T-cell (primary cell): ENCODE measurements at places on chromosomes 6 and 20.
A peak's percentile ranks its signal among the peaks of the same experiment; 100 is the strongest.

- no peak for DNase-seq
Observed at GRCh38 chr20:32779500-32780211, 17.5 kb downstream of the DNMT3B start.

- DNase-seq: no peak
Observed at GRCh38 chr20:64031822-64032314, 4.1 kb upstream of the C20orf204 start.

DNA sequence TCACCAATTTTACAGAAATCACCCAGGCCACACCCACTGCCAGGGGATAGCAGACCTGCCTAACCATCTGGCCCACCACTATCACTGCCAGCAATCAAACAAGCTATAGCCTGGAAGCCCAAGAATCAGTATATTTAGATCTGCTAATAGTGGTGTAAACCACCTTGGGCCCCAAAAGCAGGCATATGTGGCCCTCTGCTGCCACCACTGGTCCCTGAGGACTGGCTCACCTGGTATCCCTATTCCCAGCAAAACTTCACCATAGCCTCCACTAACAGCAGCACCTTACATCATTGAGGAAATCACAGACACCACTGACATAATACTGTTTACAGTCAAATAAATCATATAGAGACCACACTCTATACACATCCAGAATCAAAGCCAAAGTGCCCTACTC is 880.4 kb upstream of the MAN1A1 start:
- DNase-seq: no peak

- DNase-seq: no peak
Observed at GRCh38 chr6:26388441-26388840, 5.5 kb downstream of the BTN2A2 start.

DNA sequence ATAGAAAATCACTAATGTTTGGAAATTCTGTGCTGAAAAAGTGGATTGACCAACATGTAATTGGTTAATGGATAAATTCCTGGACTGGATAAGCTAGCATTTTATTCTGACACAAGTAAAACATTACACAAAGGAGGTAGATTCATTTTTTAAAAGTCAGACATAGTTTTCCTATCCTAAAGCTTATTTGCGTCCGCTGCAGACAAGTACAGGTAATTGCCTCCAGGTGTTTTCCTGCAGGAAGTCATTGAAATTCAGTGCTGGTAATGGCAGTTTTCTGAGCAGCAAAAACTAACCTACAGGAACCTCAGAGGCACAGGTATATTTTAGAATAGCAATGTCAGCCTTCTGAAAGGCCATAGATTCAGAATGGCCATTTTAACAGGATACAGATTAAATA is 20.0 kb upstream of the HIVEP1 start:
- no peak for DNase-seq

DNA sequence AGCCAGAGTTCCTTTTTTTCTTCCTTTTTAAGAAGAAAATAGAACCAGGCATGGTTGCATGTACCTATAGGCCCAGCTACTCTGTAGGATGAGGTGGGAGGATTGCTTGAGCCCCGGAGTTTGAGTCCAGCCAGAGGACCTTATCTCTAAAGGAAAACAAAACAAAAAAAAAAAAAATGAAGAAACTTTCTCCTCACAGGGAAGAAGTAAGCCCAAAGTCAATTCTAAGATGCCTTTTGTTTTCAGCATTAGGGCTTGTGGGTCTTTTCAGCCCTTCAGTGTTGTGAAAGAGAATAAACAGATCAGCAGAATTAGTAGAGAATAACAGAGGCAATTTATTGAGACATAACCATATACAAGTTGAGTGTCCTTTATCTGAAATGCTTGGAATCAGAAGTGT is 26.8 kb downstream of the ZNF451 start:
- no peak for DNase-seq

DNA sequence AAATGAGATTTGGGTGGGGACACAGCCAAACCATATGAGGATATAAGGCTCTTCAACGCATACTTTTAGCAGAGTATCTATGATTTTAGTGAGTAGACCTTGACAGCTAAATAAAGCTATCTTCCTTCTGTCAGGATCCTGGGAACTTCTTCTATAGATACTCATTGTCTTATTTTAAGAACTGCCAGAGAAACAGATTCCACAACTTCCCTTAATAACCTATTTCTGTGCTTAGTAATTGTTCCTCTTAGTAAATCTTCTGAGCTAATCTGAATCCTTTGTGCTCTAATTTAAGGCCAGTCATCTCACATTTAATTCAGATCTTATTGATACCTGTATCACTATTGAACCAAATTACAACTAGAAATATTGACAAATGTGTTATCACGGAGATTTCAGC is 64.0 kb upstream of the CEP85L start:
- no peak for DNase-seq

GRCh38 chr6:32970413-32971241 is 2.2 kb downstream of the BRD2 start:
- peak; percentile 70 for DNase-seq

GRCh38 chr20:15708984-15709598 is 864.2 kb downstream of the KIF16B start:
- DNase-seq: no peak

- DNase-seq: no peak
Observed at GRCh38 chr6:81731814-81732213, 20.7 kb downstream of the TENT5A start.

GRCh38 chr20:17636523-17637412 is 45.3 kb downstream of the RRBP1 start:
- DNase-seq: no peak

DNA sequence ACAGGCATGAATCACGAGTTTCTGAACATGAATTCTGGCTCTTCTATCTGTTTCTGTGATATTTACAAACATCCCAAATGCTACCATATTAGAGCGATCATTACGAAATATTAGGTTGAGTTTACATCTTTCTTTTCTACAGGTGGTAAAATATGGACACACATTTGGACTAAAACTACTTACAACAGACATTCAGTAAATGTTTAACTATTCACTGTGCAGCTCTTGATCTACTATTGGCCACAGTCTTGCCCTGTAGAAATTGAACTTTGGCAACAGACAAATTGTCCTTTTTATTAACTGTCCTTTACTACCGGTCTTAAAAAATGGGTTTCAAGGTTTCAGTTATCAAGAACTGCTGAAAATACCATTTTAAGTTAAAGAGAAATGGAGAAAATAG is 26.5 kb upstream of the MTRF1L start:
- no peak for DNase-seq

DNA sequence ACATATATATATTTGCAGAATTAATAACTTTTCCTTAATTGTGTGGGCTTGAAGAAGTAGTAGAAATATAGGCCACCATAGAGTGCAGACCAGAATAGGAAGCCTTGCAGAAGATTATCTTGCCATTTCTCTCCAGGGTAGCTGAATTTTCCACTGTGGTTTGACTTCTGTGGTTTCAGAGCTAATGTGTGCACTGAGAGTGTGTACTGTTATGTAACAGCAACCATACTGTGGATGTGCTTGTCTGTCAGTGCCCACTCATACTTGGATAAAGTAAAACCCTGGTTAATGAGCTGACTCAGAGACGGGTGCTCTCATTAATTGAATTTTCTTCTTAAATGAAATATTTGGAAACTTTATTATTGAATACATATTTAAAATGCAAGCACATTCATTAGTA is 57.2 kb downstream of the CEP43 start:
- no peak for DNase-seq

DNA sequence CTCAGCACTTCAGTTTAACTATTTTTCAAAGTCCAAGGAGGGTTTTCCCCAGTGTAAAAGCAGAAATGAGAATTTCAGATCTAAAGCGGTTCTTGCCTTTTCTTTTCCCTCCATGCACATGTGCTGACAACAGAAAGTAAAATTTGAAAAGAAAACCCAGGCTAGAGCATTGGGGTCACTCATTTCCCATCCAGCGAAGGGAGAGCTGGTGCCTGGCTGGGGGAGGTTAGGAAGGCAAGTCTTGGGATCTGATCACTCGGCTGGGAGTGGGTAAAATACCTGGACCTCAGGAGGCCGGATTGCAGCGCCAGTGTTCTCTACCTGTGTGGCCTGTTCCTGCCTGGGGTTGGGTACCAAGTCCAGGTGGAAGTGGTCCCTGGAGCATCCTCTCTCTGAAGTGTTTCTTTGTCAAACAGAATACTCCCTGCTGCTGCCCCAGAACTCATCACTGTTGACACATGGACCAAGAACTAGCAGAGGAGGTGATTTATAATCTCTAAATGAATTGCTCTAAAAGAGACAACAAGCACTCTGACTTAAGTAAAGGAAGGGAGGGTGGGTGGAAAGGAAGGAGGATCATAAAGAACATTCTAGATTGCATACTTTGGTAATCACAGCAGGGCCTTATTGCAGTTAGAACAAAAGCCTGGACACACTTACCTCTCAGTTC is 136.0 kb downstream of the MTHFD1L start:
- DNase-seq: no peak

DNA sequence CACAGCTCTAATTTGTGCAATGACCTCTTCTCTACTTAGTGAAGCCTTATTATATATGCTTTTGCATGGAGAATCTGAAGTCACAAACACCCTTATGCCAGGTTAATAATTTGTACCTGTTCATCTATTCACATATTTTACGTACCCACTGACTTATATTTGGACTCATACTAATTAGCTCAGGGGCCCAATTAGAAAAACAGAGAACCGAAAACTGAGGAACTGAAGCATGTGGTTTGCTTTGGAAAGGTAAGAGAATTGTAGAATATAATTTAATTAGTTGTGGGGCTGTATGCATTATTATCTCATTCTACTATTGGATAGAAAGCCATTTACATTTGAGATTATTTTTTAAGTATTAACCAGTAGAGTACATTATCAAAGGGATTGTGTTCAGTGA is 805.9 kb upstream of the CITED2 start:
- no peak for DNase-seq

DNA sequence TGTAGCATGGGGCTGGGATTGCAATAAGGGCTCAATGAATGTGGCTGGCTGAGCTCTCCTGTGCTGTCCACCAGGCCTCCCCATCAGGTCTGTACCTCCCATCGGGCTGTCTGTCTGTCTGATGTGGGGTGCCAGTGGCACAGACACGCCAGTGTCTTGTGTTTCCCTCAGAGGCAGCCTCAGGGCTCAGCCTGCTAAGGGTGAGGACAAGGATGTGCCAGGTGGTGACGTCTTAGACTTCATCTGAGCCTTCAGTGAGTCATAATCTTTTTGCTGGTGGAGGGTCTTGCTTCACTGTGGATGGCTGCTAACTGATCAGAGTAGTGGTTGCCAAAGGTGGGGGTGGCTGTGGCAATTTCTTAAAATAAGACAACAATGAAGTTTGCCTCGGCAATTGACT is 194.7 kb downstream of the NRN1 start:
- DNase-seq: no peak

DNA sequence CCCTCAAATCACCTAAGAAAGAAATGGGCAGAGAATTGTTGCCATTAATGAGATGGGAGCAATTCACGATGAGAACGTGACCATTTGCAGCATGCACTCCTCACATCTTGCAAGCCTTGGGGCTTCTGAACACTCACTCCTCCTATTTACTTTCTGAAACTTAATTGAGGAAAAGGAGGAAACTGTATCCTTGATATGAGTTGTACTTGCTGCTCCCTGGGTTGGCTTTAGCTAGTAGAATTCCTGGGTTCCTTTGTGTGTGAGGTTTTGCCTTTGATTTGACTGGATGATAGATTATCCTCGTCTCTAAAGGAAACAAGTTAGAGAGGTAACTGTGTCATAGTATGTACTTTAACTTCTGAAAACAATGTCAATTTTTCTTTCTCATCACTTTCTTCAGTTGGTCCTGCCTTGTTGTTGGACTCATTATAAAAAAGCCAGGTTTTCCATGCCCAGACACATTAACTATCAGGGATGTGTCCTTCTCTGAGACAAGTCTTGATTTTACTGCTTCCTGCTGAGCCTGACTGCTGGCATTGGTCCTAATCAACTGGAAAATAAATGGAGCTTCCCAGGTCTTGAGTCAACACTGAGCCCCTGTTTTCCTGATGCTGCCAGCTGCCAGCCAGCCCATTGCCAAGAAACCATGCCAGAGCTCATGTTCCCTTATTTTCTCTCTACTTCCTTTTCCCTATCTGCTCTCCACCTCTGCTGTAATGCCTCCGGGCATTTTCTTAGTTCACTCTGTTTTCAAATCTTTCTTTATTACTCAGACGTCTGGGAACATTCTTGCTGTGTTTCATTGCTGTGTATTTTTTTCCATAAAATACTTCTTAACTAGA is 6.0 kb upstream of the MRAP2 start:
- no peak for DNase-seq

DNA sequence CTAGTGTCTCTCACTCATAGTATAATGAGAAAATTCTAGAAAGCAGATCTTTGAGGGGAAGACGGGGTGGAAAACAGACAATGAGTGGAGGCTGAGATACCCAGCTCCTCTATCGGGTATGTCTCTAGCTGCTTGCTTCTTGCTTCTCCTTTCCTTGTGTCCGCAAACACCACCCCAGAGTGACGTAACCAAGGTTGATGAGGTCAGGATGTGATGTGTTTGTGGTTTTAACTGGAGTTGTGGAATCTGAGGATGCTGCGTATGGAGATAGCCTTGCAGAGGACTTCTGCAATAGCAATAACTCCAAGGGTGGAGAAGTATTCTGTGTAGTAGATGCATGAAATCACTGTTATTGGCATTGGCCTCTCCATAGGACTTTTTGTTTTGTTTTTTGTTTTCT is 132.7 kb upstream of the IFNGR1 start:
- peak; percentile 38 for DNase-seq

- no peak for DNase-seq
Observed at GRCh38 chr6:135063926-135064325, 9.3 kb upstream of the HBS1L start.

GRCh38 chr6:47114460-47114859 is 72.3 kb upstream of the ADGRF1 start:
- DNase-seq: no peak

- DNase-seq: no peak
Observed at GRCh38 chr6:129287231-129288177, 404.6 kb downstream of the LAMA2 start.

- DNase-seq: no peak
Observed at GRCh38 chr6:56106231-56106630, 141.1 kb downstream of the COL21A1 start.
